ENCODE measurements at places on chromosomes 2 and 18. TPM values are rescaled to one million over a fixed set of nuclear protein-coding genes. Genes with fewer than 3 reads are reported as not detected.

DNA sequence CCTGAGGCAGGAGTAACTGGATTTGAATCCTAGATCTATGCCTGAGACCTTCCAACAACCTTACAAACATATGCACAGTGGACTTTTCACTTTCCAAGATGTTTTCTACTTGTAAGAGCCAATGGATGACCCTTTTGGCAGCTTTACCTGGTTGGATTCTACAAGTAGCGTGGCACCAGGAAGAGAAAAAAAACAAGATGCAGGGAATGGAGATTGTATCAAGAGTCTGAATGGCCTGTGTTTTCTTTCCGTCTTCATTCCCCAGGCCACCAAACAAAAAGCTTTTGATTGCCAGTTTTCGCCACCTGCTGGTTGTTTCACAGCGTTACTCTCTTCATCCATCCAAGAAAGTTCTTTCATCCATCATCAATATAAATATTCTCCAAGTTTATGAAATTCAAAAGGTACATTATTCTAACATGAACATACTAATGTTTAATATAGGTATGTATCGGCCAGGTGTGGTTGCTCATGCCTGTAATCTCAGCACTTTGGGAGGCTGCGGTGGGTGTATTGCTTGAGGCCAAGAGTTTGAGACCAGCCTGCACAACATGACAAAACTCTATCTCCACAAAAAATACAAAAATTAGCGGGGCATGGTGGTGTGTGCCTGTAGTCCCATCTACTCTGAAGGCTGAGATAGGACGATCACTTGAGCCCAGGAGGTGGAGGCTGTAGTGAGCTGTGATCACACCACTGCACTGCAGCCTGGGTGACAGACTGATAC lies 3.5 kb upstream of the BCL2 start:
- no peaks in the 10 kb centered on the region for H3K27me3 ChIP-seq
- H3K27ac ChIP-seq, result no peak overlapping the region
- peaks cover 13% of the 10 kb centered on the region for H3K36me3 ChIP-seq
- peaks cover 19% of the 10 kb centered on the region for H3K4me1 ChIP-seq

DNA sequence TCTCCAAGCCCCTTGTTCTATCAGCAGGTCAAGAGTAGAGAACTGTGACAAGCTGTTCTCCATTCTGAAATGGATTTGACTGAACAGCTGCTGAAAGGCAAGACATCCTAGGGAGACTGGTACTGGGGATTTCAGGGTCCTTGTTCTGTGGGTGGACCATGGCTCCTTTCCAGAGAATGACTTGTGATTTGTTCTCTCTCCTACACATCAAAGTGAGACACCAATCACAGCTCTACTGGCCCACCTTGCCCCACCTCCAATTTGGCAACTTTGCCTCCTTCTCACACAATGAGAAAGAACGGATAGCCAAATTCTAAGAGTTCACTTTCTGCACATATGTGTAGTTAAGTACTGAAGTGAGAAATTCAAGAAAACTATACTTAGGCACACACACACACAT lies 67.4 kb downstream of the BCL11A start:
- peaks cover 10% of the 10 kb centered on the region for H3K27me3 ChIP-seq
- H3K4me1 ChIP-seq, result peaks cover 2% of the 10 kb centered on the region
- no peaks in the 10 kb centered on the region for H3K36me3 ChIP-seq
- no peak for DNase-seq
- no peak overlapping the region for H3K27ac ChIP-seq

Gene FOXI3
- total RNA-seq, result not detected

DNA sequence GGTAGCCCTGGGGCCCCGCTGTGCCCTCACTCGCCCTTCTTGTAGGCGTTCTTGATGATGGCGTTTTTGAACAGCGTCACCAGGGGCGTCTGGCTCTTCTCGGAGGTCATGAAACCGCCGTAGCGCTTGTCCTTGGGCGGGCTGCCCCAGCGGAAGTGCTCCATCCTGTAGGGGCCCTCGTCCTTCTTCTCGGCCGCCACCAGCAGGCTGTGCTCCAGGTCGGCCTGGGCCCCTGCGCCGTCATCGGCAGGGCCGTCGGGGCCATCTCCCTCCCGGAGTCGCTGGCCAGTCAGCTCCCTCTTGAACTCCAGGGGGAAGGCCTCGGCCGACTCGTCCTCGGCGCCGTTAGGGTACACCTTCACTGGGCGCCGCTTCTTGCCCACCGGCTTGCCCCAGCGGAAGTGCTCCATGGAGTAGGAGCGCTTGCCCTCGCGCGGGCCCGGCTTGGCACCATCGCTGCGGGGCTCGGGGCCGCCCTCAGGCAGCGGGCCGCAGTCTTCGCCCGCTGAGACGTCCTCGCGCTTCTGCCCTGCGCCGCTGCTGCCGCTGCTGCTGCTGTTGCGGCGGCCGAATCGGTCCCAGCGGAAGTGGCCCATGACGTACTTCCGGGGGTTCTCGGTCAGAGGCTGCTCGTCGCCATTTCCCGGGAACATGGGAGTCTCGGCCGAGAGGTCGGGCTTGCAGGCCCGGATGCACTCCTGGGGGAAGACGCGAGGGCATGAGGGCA lies 7.2 kb downstream of the POMC start:
- DNase-seq, result peak; percentile 81
- peaks cover 32% of the 10 kb centered on the region for H3K4me1 ChIP-seq
- H3K27ac ChIP-seq, result peak overlapping the region; percentile 91
- H3K4me3 ChIP-seq, result peak overlapping the region; percentile 73

- DNase-seq, result no peak
- no peaks in the 10 kb centered on the region for H3K27me3 ChIP-seq
- H3K4me1 ChIP-seq, result no peaks in the 10 kb centered on the region
- H3K4me3 ChIP-seq, result no peak overlapping the region
- H3K27ac ChIP-seq, result no peak overlapping the region
Observed at GRCh38 chr2:36433311-36434217, 78.0 kb downstream of the CRIM1 start.

Gene ERBB4
- total RNA-seq, result not detected

Measured in activated CD4-positive, alpha-beta T cell treated with anti-CD3 and anti-CD28 coated beads, Interleukin-2, amount 10 ng/mL, durations not matched to agents 7 days and 5 days (primary cell).